ENCODE measurements at places on chromosomes 5 and 9.

DNA sequence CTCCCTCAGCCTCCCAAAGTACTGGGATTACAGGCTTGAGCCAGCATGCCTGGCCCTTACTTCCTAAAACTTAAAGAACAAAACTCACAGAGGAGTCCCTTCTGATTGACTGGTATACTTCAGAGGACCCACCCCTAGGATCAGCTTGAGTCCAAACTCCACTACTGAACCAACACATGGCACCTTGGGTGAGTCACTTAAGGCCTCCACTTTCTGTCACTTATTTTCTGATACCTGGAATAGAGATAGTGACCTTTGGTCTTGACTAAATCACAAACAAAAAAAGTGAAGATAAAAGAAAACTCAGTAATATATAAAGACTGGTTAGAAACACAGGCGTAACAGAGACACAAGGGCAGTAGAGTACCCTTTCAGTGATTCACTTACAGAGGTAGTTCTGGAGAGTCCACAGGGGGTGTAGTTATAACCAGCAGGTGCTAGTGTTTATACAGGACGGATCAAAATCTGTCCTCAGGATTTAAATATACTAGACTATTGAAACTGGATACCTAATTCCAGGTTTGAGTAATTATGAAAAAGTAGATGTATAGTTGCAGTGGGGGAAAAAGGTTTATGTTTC is 274.3 kb upstream of the ANKRD55 start:
- H3K27ac ChIP-seq, result no peak overlapping the region
- no peaks in the 10 kb centered on the region for H3K4me1 ChIP-seq
- no peak for DNase-seq
- no peaks in the 10 kb centered on the region for H3K27me3 ChIP-seq
- no peaks in the 10 kb centered on the region for H3K36me3 ChIP-seq
- H3K4me3 ChIP-seq, result no peak overlapping the region

GRCh38 chr5:148843510-148844318 is 17.3 kb downstream of the ADRB2 start:
- H3K4me1 ChIP-seq, result peaks cover 70% of the 10 kb centered on the region
- no peak for DNase-seq
- peak overlapping the region; percentile 69 for H3K4me3 ChIP-seq
- H3K27me3 ChIP-seq, result no peaks in the 10 kb centered on the region

DNA sequence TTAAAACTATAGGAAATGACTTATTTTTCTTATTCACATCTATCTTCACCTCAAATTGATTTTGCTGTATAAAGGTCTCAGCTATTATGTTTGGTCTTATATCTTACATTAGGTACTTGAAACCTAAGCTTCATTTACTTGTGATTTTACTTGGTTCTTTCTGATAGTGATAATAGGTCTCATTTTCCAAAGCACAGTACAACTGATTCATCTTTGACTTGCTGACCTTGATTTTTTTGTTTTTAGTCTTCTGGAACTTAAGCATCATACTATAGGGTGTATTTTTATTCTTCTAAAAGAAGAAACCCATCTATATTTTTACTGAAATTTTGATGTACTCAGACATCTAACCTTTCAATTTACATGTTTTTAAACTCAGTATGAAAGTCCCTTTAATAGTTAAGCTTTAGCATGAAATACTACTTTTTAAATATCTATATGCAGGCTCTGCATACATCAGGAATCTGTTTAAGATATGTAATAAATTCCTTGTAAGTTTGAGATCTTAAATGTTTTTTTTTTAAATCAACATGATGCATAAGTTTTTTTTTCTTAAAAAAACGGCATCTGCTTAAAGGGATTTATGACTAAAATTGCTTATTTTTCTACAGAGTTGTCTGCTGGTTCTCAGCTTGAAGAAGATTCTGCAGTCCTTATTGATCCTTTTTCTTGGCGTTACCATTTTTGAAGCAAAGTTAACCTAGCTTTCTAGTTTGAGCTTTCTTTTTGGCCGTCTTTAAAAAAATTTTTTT is 13.3 kb downstream of the MATR3 start:
- peaks cover 76% of the 10 kb centered on the region for H3K4me1 ChIP-seq
- no peak for DNase-seq
- H3K27ac ChIP-seq, result no peak overlapping the region
- no peaks in the 10 kb centered on the region for H3K36me3 ChIP-seq
- no peaks in the 10 kb centered on the region for H3K27me3 ChIP-seq

DNA sequence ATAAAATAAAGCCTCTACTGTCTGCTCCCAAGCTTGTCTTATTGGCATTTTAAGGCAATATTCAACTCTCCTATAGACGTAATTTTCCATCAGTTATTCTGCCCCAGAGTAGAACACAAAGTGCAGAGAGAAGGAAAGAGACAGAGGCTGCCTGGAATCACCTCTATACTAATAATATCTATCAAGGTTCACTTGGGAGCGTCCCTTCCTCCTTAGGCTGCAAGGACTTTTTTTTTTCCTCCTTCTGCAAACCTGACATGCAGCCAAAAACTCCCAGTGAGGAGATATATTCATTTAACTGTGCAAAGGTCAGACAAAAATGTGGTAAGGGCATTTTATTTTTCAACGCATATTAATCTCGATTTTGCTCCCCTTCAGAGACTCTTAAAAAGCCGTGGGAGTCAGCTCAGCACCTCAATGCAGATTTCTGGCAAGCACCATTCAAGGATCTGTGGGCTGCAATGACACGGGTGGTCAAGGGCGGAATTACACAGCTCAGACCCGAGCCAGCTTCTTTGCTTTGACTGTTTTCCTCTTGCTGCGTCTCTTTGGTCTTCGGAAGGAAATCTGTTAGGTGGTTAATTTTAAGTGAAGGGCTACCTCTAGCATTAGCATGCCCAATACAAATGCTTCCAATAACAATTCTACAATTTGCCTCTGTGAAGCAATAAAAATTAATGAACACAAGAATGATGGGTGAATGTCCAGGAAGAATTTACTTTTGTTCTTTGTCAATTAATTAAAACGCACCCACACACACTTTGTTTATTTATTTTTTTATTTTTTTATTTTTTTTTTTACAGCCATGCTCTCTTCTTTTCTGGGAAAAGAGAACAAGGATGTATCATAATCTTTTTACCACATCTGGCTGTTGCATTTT is 587.7 kb upstream of the GRAMD2B start:
- no peaks in the 10 kb centered on the region for H3K27me3 ChIP-seq
- H3K27ac ChIP-seq, result no peak overlapping the region
- no peak for DNase-seq
- H3K36me3 ChIP-seq, result no peaks in the 10 kb centered on the region

DNA sequence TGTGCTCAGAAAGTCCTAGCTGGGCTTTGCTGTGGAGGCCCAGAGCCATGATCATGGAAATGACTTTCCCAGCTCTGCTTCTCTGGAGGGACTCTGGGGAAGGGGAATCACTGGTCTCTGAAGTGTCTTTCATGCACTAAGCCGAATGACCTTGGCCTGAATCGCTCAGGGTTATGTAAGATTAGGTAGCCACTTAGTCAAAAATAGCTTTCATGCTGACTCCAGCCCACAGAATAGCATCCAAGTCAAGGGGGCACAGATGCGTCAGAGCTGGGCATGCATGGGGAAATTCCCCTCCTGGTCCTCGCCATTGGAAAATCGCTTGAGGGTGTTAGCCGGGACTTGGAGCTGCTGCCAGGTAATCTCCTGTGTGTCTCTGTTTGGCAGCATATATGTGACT is 36.1 kb upstream of the PPARGC1B start:
- no peak overlapping the region for H3K27ac ChIP-seq
- no peak overlapping the region for H3K4me3 ChIP-seq
- no peak for DNase-seq
- peaks cover 53% of the 10 kb centered on the region for H3K27me3 ChIP-seq

- no peak overlapping the region for H3K4me3 ChIP-seq
- no peak overlapping the region for H3K27ac ChIP-seq
- H3K27me3 ChIP-seq, result peaks cover 39% of the 10 kb centered on the region
- DNase-seq, result no peak
Measured at GRCh38 chr5:61635271-61635670, 303.2 kb downstream of the ZSWIM6 start.

GRCh38 chr5:174623018-174623417 is 101.4 kb upstream of the MSX2 start:
- no peak overlapping the region for H3K4me3 ChIP-seq
- peaks cover 5% of the 10 kb centered on the region for H3K4me1 ChIP-seq
- no peaks in the 10 kb centered on the region for H3K36me3 ChIP-seq
- H3K27ac ChIP-seq, result no peak overlapping the region
- H3K27me3 ChIP-seq, result peaks cover 9% of the 10 kb centered on the region

GRCh38 chr9:122374885-122375420 is 4.1 kb downstream of the PTGS1 start:
- H3K4me3 ChIP-seq, result no peak overlapping the region
- DNase-seq, result no peak
- H3K27me3 ChIP-seq, result peaks cover 14% of the 10 kb centered on the region
- peaks cover 7% of the 10 kb centered on the region for H3K36me3 ChIP-seq
- peaks cover 16% of the 10 kb centered on the region for H3K4me1 ChIP-seq
- no peak overlapping the region for H3K27ac ChIP-seq

DNA sequence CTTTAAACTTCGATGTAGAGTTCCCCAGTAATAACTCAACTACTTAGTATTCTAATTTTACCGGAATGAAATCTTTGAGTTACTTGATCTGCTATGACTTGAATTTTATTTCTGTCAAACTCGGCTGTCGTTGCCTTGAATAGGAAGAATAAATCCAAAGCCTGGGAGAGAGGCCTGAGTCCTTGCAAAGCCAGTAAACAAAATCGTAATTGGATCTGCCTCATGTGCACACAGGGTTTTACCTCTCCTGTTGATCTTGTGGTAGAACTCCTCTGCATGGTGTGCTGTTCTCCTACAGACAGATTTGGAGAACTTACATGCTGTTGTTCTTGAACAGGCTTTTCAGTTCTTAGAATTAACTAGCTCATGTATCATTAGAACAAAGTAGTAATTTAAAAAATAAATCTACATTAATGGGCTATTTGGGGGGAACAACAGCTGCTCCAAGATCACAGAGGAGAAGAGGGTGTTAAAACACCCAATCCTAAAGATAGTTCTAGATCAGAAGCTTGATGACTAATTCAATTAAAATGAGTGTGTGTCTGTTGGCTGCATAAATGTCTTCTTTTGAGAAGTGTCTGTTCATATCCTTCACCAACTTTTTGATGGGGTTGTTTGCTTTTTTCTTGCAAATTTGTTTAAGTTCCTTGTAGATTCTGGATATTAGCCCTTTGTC is 28.9 kb downstream of the HSPB3 start:
- H3K27ac ChIP-seq, result no peak overlapping the region
- no peaks in the 10 kb centered on the region for H3K36me3 ChIP-seq
- DNase-seq, result no peak
- H3K4me1 ChIP-seq, result peaks cover 3% of the 10 kb centered on the region
- no peak overlapping the region for H3K4me3 ChIP-seq

Measured in natural killer cell treated with Interleukin-12 subunit alpha and Interleukin-12 subunit beta and Interleukin-15 and Interleukin-18, amount 100 ng/mL, for 72 hours (primary cell).